Natural killer cell treated with Interleukin-12 subunit alpha and Interleukin-12 subunit beta and Interleukin-15 and Interleukin-18, amount 100 ng/mL, for 72 hours (primary cell): ENCODE measurements at places on chromosomes 3 and 15. TPM values are rescaled to one million over a fixed set of nuclear protein-coding genes. Genes with fewer than 3 reads are reported as not detected.

The SKOR1 gene
- 0.48 TPM for total RNA-seq

DNA sequence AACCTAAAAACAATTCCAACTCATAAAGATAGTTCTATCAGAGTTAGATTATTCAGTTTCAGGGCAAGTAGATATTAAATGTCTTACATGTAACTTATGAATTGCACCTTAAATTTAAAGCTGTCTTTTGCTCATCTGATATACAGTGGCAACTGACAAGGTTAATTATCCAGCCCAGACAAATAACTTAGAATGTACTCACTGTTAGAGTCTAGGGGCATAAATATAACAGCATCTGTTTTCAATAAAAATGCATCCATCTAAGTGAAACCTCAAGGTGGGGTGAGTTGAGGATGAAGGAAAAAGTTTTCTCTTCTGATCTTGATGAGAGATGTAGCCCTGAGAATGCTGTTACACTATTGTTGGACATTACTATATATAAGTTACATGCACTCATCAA lies 112.6 kb downstream of the FBN1 start:
- H3K27ac ChIP-seq, result no peak overlapping the region
- H3K27me3 ChIP-seq, result peaks cover 2% of the 10 kb centered on the region
- DNase-seq, result no peak
- no peak overlapping the region for H3K4me3 ChIP-seq

The TP63 gene
- not detected for total RNA-seq

The MCTP2 gene
- total RNA-seq, result 262 TPM
